NCI-H1436 (cell line): ENCODE measurements at places on chromosomes 5 and 9.

DNA sequence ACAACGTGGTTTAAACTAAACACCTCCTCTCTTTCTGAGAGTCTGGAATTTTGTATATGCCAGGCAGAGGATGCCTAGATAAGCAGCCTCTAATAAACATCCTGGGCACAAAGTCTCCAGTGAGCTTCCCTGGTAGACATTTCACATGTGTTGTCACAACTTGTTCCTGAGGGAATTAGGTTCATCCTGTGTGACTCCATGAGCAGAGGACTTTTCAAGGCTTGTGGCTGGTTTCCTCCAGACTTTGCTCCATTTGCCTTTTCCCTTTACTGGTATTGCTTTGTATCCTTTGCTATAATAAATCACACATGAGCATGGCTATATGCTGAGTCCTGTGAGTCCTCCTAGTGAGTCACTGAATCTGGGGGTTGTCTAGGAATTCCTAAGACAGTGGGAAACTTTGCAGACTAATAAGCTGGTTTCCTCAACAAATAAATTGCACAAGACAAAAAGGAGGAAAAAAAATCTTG is 77.4 kb downstream of the NR2F1-AS1 start:
- DNase-seq = no peak

GRCh38 chr9:132020820-132021510 is 58.7 kb downstream of the MED27 start:
- DNase-seq = no peak

- no peak for DNase-seq
Measured at GRCh38 chr9:135910757-135911156, 3.4 kb upstream of the CAMSAP1 start.

DNA sequence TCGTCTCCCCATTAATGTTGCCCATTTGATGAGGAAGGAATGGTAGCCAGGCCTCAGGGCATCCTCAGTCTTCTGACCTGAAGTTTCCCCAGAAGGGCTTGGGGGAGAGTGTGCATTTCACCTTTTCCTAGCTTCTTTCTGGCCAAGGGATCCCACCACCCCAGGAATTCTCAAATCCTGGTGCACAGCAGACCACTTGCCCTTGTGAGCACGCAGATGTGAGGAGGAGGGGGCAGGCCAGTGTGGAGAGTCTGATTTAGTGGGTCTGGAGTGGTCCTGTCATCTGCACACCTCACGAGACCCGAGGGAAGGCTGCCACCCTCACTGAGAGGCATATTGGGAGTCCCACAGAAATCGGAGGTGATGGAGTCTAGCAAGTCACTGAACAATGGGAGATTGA is 64.3 kb downstream of the CXXC5 start:
- no peak for DNase-seq

- DNase-seq = no peak
Measured at GRCh38 chr5:139817970-139818369, 22.4 kb downstream of the PSD2 start.

DNA sequence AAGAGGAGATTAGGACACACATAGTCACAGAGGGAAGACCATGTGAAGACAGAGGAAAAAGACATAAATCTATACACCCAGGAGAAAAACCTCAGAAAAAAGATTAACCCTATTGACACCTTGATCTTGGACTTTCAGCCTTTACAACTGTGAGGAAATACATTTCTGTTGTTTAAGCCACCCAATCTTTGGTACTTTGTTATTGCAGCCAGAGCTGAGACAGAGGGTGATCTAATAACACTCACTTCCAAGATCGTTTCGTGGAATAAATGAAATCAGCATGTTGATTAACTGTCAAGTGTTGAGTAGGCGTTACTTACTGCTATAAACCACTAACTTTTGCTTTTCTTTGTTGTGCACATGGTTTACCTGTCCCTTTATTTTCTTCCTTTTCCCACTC is 361.2 kb upstream of the RIOK2 start:
- no peak for DNase-seq

DNA sequence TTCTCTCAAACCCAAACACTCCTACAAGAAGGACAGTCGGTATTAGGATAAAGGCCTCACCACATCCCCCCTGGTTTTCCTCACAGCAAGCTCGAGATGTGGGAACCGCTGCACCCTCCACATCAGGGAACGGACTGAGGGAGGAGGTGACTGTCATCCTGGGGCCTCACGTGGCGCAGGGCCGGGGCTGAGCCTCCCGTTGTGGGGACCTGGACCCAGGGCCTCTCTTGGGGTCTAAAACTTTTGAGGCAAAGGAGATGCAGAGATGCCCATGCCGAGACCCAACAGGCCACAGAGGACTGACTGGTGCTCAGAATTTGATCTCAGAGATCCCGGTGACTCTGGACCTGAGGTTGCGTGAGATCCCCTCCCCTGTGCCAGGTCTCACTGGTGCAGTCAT is 72.7 kb downstream of the MRPL36 start:
- no peak for DNase-seq

GRCh38 chr9:90774682-90775081 is 26.9 kb upstream of the SYK start:
- DNase-seq = no peak

DNA sequence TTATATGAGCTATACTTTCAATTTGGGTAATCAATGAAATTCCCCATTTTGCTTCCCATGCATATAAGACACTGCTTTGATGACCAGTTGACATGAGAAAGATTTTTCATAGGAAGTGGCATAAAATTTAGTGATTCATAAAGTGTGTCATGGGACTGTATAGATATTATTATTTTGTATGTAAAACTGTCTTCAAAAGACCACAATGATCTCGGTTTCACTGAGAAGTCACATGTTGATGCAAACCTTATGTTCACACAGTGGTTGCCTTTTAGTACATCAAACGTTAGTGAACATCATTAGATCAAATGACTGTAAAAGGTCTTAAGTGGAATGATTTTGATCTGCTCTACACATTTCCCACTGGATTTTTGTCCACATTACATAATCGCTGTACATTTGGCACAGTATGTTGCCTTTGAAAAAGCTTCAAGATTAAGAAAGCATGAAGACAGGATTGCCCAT is 349.2 kb upstream of the MEF2C start:
- DNase-seq = no peak
